ENCODE measurements at places on chromosomes 1 and 21.

DNA sequence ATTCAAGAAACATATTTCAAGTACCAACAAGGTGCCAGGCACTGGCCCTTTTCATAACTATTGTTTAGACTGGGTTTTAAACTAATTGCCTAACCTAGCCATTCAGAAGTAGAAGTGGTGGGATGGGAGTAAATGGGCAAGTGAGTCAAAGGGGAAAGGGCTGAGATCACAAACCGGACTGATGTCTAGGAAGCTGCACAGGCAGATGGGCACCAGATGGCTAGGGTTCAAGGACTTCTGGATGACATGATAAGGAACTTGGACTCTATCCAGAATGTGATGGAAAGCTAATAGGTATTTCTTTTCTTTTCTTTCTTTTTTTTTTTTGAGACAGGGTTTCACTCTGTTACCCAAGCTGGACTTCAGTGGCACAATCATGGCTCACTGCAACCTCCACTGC is 46.6 kb downstream of the LYST start:
- peaks cover 43% of the 10 kb centered on the region for H3K36me3 ChIP-seq
- no peak for DNase-seq
- H3K27ac ChIP-seq = no peak overlapping the region
- no peak overlapping the region for H3K4me3 ChIP-seq
- H3K4me1 ChIP-seq = peaks cover 17% of the 10 kb centered on the region

GRCh38 chr1:156465747-156466365 is 34.7 kb downstream of the MEF2D start:
- H3K27me3 ChIP-seq = no peaks in the 10 kb centered on the region
- no peak overlapping the region for H3K27ac ChIP-seq
- H3K4me1 ChIP-seq = peaks cover 3% of the 10 kb centered on the region
- DNase-seq = no peak
- no peak overlapping the region for H3K4me3 ChIP-seq

DNA sequence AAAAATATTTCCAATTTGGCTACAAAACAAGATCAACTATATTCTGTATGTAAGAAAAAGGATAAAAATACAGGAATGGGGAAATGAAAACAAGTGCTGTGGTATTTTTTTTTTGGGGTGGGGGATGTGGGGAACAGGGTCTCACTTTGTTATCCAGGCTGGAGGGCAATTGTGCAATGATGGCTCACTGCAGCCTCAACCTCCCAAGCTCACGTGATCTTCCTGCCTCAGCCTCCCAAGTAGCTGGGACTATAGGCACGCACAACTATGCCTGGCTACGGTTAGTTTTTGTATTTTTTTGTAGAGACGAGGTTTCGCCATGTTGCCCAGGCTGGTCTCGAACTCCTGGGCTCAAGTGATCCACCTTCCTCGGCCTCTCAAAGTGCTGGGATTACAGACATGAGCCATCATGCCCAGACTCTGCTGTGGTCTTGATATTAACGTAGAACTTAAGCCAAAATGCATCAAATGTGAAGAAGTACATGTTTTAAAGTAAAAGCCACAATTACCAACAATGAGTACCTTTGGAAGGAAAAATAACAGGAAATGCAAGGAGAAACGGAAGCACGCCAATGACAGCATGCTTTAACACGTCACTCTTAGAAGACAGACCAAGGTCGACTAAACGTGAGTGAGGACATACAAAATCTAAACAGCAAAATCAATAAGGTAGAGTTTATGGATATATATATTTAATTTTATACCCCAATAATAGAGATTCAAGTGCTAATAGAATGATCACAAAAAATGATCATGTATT is 8.8 kb upstream of the ABCB10 start:
- H3K27ac ChIP-seq = no peak overlapping the region
- no peak overlapping the region for H3K4me3 ChIP-seq
- peaks cover 6% of the 10 kb centered on the region for H3K27me3 ChIP-seq
- peaks cover 4% of the 10 kb centered on the region for H3K4me1 ChIP-seq

DNA sequence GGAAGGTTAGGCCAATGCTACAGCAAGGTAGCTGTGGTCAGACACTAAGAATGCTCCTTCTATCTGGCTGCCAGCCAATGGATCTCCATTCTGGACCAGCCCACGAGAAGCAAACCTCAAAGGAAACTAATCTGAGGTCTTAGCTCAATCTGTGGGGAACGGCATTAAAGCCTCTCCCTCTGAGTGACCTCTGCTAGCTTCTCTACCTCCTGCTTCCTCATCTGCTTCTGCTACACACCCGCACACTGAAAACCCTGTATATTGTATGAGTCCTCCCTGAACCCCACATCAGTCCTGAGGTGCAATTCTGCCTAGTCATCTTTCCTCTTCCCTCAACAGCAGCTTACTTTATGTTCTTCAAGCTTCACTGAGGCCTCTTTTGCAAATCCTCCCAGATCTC is 6.9 kb upstream of the GALE start:
- H3K4me1 ChIP-seq = peaks cover 3% of the 10 kb centered on the region
- no peak for DNase-seq
- H3K27ac ChIP-seq = no peak overlapping the region
- H3K27me3 ChIP-seq = no peaks in the 10 kb centered on the region
- peaks cover 17% of the 10 kb centered on the region for H3K36me3 ChIP-seq
- no peak overlapping the region for H3K4me3 ChIP-seq

GRCh38 chr1:212968368-212968863 is 18.1 kb downstream of the VASH2 start:
- peaks cover 5% of the 10 kb centered on the region for H3K4me1 ChIP-seq
- no peak for DNase-seq
- no peaks in the 10 kb centered on the region for H3K36me3 ChIP-seq

GRCh38 chr1:119968068-119968492 is 71.8 kb upstream of the ADAM30 start:
- H3K4me3 ChIP-seq = no peak overlapping the region
- peak; percentile 70 for DNase-seq
- H3K4me1 ChIP-seq = peaks cover 18% of the 10 kb centered on the region
- H3K27me3 ChIP-seq = no peaks in the 10 kb centered on the region
- H3K27ac ChIP-seq = peak overlapping the region; percentile 75

GRCh38 chr1:162732566-162733335 is 57.8 kb upstream of the HSD17B7 start:
- H3K27ac ChIP-seq = no peak overlapping the region
- no peak overlapping the region for H3K4me3 ChIP-seq
- no peaks in the 10 kb centered on the region for H3K36me3 ChIP-seq
- H3K27me3 ChIP-seq = peaks cover 3% of the 10 kb centered on the region

GRCh38 chr1:177424744-177425143 is 254.0 kb downstream of the BRINP2 start:
- H3K36me3 ChIP-seq = no peaks in the 10 kb centered on the region
- no peak for DNase-seq
- no peak overlapping the region for H3K27ac ChIP-seq
- no peak overlapping the region for H3K4me3 ChIP-seq

DNA sequence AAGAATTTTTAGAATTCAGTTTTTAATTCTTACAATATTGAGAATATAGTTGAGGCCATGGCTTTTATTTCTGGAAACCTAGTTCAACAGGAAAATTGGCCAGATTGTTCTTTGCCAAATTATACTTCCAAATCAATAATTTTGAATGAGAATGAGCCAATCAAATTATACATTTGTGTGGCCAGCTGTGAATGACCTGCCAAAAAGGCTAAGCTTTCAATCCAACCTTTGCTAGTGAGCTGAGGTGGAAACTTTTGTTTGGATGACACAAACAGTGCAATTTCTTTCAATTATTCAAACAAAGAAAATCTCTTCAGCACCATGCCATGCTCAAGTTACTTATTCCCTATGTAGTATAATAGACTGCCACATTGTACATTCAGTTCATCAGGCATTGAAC is 167.8 kb downstream of the PATJ start:
- H3K4me1 ChIP-seq = no peaks in the 10 kb centered on the region
- no peaks in the 10 kb centered on the region for H3K27me3 ChIP-seq
- no peaks in the 10 kb centered on the region for H3K36me3 ChIP-seq
- H3K4me3 ChIP-seq = no peak overlapping the region
- H3K27ac ChIP-seq = no peak overlapping the region
- no peak for DNase-seq

- no peaks in the 10 kb centered on the region for H3K36me3 ChIP-seq
- H3K27me3 ChIP-seq = peaks cover 2% of the 10 kb centered on the region
- peak; percentile 56 for DNase-seq
- no peak overlapping the region for H3K4me3 ChIP-seq
- no peaks in the 10 kb centered on the region for H3K4me1 ChIP-seq
These were observed 79.2 kb downstream of the TMEM53 start for GRCh38 chr1:44594871-44595735.

DNA sequence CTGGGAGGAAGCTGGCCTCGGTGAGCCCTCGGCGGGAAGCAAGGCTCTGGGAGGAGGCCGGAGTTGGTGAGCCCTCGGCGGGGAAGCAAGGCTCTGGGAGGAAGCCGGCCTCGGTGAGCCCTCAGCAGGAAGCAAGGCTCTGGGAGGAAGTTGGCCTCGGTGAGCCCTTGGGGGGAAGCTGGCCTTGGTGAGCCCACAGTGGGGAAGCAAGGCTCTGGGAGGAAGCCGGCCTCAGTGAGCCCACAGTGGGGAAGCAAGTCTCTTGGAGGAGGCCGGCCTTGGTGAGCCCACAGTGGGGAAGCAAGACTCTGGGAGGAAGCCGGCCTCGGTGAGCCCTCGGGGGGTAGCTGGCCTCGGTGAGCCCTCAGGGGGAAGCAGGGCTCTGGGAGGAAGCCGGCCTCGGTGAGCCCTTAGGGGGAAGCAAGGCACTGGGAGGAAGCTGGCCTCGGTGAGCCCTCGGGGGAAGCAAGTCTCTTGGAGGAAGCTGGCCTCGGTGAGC is 36.0 kb downstream of the KRTAP10-1 start:
- H3K4me1 ChIP-seq = no peaks in the 10 kb centered on the region
- H3K27ac ChIP-seq = no peak overlapping the region
- no peak for DNase-seq
- no peaks in the 10 kb centered on the region for H3K27me3 ChIP-seq

GRCh38 chr1:40748841-40749718 is 34.5 kb upstream of the KCNQ4 start:
- DNase-seq = no peak
- H3K36me3 ChIP-seq = peaks cover 81% of the 10 kb centered on the region

DNA sequence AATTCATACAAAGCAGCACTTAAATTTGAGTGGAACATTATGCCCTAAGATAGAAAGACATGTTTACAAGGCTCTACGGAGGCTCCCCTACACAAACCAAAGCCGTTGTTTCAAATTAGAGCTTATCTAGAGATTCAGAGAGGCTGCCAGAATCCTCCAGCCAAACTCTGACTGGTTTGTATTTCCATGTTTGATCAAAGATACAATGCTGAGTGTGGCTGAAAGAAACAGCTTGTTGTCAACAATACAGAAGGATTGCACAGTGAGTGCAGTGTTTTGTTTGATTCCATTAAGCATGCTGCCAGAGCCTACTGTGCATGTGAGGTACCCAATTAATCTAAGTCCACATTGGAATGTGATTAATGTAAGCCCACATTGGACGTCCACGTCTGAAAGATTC is 402.7 kb downstream of the DISC1 start:
- H3K27me3 ChIP-seq = peaks cover 3% of the 10 kb centered on the region
- no peaks in the 10 kb centered on the region for H3K36me3 ChIP-seq
- no peak for DNase-seq
- H3K4me3 ChIP-seq = no peak overlapping the region

DNA sequence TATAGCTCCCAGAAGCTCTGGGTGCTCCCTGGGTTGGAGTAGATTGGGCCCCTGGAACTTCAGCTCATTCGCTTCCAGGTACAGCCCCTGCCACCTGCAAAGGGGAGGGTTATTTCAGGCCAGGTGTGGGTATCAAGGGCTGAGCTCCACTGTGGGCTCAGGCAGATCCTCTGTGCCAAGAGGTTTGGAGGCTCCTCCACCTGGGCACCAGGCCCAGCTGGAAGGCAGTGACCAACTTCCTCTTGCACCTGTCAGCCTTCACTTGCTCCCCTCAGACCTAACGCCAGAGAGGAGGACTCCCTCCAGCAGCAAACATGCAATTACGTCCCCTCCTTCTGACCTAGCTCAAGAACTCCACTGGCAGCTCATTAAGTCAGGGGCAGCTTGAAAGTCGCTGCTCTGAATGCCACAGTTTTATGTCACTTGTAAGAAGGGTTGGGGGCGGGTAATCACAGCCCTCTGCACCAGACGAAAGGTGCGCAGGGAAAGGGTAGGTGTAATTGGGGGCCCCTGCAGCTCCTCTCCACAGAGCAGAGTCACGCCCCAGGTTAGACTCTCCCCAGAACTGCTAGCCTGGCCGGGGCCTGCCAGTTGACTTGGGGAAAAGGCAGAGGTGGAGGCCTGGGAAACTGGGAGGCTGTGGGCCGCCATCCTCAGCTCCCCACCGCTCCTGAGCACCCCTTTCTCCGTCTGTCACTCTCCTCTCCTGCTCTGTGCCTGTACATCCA is 125.0 kb upstream of the TMPRSS2 start:
- DNase-seq = no peak
- no peaks in the 10 kb centered on the region for H3K36me3 ChIP-seq
- H3K27me3 ChIP-seq = peaks cover 2% of the 10 kb centered on the region
- no peaks in the 10 kb centered on the region for H3K4me1 ChIP-seq

GRCh38 chr21:31647650-31648049 is 11.8 kb upstream of the SOD1 start:
- no peak overlapping the region for H3K27ac ChIP-seq
- no peak overlapping the region for H3K4me3 ChIP-seq
- H3K27me3 ChIP-seq = peaks cover 18% of the 10 kb centered on the region
- DNase-seq = no peak
- no peaks in the 10 kb centered on the region for H3K4me1 ChIP-seq

DNA sequence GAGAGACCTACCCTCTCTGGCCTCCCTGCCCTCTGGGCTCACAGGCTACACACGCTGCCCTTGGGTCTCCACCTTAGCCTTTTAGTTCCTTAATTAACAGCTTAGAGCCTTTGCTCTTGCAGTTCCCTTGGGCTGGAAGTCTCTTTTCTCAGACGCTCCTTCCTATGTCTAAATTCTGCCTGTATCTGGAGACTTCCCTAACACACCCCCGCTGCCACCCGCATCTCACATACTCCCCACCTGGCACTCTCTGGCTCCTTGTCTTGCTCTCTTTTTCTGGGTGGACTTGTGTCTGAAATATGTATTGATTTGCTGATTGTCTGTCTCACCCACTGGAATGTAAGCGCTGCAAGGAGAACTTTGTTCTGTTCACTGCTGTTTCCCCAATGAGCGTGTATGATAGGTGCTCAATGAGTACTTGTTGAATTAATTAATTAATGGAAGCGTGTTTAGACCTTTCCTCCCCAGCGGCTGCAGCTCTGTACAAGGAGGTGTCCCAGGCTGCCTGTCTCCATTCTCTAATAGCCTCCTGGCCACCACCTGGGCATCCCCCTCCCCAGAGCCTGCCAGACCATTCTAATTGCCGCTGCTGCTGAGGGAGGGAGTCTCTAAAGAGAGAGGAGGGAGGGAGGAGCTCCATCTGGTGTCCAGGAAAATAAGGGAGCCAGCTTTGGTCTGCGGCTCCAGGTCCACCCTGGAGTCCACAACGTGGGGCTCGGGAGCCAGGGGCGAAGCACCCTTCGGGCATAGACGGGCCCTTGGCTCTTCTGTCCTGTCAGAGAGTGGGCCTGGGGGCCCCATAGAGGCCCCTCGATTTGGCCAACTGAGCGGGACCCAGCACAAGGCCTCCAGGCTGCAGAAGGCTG is 95.4 kb downstream of the RNF220 start:
- H3K27ac ChIP-seq = no peak overlapping the region
- H3K27me3 ChIP-seq = peaks cover 6% of the 10 kb centered on the region
- H3K4me1 ChIP-seq = no peaks in the 10 kb centered on the region
- no peaks in the 10 kb centered on the region for H3K36me3 ChIP-seq
